ENCODE measurements at places on chromosomes 2 and 18.

GRCh38 chr18:51153659-51154371, 43.7 kb downstream of the MEX3C start:
- DNase-seq, result no peak

- DNase-seq, result no peak
Observed at GRCh38 chr18:24055878-24056277, 41.3 kb downstream of the TTC39C start.

- peak; percentile 75 for DNase-seq
Observed at GRCh38 chr2:169573160-169573973, at the start of gene FASTKD1. TSS of gene FASTKD1 (minus strand) at chr2:169573865. CDS start at chr2:169572029, 1,836 bp downstream.

DNA sequence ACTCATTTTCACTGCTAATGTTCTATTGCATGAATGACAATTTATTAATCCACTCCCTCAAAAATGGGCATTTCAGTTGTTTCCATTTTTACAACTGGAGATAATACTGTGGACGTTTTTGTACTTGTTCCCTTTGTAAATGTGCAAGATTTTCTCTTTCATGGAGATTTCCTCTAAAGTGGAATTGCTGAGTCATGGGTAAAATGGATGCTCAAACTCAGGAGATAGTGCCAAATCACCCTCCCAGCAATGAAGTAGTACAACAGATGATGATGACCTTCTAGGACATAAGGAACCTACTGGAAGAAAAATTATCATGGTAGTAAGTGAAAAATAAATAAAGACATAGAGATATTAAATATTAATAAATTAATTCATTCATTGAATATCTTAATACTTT, 460.8 kb upstream of the CHST9 start:
- DNase-seq, result no peak

- no peak for DNase-seq
Observed at GRCh38 chr2:117960231-117960630, 53.6 kb downstream of the CCDC93 start.

DNA sequence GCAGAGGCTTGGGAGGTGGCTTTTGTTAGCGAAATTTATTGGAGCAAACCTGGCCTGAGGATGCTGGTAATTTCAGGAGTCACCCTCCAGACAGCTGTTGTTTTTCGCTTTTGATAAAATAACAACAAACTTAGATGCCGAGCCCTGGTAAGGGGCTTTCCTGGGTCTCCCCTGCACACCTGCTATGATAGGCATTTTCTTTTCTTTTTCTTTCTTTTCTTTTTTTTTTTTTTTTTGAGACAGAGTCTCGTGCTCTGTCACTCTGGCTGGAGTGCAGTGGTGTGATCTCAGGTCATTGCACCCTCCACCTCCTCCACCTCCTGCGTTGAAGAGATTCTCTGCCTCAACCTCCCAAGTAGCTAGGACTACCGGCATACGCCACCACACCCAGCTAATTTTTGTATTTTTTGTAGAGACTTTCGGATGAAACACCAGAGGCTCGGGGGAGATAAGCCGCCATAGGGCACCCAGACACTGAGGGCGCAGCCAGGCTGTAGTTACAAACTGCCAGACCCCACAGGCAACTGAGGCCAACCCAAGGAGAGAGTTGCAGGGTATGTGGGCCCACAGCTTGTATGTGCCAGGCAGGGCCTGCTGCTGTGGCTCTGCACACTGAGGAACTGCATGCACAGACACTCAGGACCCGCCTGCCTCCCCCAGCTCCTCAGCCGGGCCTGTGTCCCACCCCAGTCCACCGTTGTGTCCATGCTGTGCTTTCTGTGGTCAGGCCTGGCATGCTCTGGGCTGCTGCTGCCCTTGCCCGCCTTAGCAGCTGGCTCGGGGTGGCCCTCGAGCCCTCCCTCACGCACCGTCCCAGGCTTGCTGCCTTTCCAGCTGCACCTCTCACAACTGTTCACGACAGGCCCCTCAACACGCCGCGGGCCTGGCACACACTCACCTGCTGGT, 3.9 kb downstream of the GYPC start:
- DNase-seq, result no peak

DNA sequence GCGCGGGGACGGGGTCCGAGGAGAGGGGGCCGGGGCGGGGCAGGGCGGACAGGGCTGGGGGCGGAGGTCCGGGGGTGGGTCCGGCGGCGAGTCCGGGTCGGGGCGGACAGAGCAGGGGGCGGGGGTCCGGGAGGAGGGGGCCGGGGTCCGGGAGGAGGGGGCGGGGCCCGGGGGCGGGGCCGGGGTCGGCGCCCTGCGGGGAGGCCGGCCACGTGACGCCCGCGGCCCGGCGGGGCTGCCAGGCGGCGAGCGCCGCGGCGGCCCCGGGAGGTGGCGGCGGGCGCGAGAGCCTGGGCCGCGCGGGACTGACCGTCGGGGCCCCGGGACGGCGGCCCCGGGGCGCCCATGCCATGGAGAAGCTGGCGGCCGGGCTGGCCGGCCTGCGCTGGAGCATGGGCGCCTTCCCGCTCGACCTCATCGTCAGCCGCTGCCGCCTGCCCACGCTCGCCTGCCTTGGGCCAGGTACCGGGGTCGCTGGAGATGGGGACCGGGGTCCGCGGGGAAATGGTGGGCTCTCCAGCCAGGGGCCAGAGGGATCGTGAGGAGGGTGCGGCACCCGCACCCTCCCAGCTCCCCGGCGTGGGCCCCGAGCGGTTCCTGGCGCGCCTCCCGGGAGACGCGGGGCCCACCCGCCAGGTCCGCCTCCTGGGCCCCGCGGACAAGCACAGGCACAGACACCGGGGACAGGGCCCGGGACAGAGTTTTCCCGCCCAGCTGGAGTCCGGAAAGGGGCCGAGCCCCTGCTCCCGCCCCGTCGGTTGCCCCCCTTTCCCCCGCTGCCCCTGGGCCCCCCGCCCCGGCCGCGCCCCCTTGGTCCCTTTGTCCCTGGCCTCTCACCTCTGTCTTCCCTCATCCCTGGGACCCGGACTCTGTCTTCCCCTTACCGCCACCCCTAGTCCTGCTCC, at the start of gene GAREM2:
Gene GAREM2 (plus strand): TSS at position 218 of the 905 bp plus-strand sequence. CDS start 133 bp downstream, at position 351.
- DNase-seq, result no peak

DNA sequence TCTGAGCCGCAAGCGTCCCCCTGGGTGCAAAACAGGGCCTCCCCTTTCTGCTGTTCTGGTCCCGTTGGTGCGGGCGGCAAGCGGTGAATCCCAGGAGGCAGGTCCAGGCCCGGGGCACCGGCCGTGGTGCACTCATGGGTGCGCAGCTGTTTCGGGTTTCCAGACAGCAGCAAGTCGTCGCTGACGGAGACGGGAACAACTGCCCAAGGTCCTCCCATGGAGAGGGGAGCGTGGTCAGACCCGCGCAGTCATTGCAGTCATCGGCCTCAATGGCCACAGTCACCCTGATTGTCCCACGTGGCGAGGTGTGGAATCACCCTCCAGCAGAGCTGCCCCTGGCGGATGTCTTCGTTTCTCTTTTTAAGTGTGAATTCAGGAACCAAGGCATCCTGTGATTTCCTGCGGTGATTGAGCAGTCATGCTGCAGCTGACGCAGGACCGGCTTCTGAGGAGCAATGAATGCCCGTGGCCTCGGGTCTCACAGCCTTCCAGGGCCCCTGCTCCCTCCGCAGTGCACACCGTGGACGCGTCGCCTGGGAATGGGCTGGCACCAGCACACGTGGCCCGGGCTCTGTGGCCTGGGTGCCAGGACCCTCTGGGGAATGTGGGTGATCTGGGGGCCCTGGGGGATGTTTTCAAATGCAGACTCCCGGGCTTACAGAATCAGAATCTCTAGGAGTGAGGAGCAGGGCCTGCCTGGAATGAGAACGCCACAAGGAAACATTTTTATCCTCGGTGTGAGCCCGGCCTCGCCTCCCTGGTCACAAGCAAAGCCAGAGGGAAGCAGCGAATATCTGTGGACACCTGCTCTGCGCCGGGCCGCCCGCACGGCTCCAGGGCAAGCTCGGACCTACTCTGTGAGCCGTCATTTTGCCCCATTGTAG, 244.2 kb upstream of the SALL3 start:
- DNase-seq, result no peak

DNA sequence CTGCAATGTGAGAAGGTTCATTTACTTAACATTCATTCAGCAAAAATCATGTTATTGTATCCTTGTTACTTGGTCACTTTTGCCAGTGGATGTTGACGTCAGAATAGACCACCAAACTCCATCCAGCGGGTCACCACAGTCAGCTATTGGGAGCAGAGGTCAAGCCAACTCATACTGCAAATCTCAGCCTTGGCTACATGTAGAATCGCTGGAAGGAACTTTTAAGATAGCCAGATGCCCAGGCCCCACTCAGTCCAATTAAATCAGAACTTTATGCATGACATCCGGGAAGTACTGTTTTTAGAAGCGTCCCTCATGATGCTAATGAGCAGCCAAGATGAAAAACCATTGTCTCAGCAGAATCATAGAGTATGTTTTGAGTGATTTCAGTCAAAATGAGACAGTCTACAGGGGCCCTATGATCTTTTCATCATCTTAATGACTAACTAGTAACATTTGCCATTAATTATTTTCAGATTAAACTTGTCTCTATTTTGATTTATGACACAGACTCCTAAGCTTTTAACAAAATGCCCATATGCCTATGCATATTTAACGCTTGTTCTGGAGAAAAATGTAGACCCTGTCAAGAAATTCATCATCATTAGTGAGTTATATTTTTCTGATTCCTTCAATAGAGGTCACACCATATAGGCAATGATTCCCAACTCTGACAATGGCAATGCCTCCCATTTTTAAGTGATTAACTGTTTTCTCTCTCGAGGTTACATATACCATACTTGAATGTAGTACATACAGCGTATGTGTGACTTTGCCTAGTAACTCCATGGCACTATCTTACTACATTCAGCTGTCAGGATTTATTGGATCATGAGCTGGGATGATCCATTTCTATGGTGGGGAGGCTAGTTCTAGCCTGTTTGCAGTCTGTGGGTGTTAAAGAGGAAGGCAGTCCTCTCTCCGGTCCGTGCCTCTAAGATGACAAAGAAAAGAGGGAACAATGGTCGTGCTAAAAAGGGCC, 63.7 kb upstream of the CCBE1 start:
- no peak for DNase-seq

GRCh38 chr18:33184958-33185357, 255.6 kb downstream of the CCDC178 start:
- no peak for DNase-seq

DNA sequence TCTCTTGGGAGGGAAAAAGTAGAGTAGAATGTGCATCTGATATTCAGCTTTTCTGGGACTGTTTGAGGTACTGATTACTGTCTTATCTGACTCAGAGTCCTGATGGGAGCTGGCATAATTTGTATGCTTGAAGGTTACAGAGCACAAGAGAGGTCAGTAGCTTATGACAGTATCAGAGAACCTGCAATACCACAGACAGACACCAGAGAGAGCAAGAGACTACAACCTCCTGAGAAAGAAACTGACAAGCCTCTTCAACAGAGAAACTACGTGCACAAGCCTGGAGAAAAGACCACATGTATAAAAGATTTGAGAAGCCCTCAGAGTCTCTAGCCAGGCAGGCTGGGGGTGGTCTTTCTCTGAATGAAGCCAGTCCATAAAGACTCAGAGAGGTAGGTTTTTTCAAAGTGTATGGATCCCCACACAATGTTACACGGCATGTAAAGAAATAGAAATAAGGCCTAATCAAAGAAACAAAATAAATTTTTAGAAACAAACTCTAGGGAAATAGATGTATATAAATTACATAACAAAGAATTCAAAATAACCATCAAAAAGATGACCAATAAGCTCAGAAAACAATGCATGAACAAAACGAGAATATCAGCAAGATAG, 568.3 kb downstream of the LRRTM4 start:
- no peak for DNase-seq

DNA sequence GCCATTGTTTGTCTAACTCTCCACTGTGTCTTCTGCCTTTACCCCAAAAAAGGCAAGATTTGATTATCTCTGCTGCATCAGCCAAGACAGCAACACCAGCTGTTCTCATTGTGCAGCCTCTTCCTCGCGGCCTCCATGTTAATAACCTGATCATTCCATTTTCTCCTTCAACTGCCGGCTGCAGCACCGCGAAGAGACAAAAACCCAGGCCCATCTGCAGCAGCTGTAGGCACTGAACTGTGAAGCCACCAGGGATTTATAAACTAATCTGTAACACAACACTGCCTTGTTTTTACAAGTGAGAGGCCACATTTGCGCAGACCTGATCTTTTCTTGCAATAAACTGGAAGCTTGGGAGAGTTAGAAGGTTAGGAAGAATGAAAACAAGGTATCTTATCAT, 147.8 kb downstream of the SATB2 start:
- no peak for DNase-seq

DNA sequence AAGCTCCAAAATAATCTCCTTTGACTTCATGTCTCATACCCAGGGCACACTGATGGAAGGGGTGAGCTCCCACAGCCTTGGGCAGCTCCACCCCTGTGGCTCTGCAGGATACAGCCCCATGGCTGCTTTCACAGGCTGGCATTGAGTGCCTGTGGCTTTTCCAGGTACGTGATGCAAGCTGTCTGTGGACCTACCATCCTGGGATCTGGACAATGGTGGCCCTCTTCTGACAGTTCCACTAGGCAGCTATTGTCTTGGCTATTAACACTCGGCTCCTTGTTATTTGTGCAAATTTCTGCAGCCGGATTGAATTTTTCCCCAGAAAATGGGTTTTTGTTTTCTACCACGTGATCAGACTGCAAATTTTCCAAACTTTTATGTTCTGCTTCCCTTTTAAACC, 634.2 kb downstream of the TSN start:
- no peak for DNase-seq

DNA sequence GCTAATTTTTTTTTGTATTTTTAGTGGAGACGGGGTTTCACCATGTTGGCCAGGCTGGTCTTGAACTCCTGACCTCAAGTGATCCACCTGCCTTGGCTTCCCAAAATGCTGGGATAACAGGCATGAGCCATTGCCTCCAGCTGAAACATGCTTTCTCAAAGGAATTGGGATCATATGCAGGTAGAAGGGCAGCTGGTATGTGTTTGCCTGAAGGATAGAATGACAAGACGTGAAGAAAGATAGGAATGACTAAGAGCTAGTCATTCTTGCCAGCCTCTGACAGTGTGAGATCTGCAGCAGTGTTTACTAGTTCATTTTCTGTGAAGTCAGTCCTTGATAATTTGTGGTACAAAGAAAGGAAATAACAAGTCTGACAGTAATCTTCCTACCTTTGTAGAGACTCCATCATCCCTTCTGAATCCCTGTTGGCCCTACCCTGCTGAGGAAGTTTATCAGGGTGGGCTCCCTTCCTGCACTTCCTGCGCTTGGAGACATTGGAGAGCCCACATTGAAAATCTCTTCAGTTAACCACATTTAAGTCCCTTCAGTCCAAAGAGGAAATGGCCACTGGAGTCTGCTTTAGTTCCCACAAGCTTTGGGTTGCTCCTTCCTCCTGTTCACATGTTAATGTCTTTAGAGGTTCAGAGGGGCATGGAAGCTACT, 14.7 kb downstream of the CFLAR start:
- no peak for DNase-seq

DNA sequence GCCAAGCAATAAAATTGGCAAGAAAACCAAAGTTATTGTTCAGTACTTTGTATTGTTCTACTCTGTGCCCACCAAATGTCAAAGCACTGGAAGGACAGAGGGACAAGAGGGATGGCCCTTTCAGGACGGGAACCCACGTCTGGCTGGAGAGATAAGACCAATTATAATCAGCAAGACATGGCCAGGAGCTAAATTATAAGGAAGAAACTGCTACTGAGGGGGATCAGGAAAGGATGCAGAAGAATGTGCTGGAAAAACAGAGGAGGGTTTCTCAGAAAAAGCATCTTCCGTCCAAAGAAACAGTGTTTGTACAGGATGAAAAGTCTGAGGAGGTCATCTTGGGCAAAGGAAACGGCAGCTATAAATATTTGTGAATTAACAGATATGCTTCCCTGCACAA, 46.4 kb upstream of the NARS1 start:
- no peak for DNase-seq

Data from stimulated activated CD4-positive, alpha-beta T cell treated with anti-CD3 and anti-CD28 coated beads, TNF-alpha, amount 100 ng/mL, for 1 hour (primary cell).